Mononuclear cell (primary cell): ENCODE measurements at places on chromosomes 6 and 20. TPM values are rescaled to one million over a fixed set of nuclear protein-coding genes. Genes with fewer than 3 reads are reported as not detected.

The GSS gene
- total RNA-seq, result 17.2 TPM

The HLA-DOA gene
- 16.2 TPM for total RNA-seq

The METTL24 gene
- 0.10 TPM for total RNA-seq

The WFDC12 gene
- not detected for total RNA-seq

The HTR1E gene
- total RNA-seq, result not detected

The PNLDC1 gene
- total RNA-seq, result 0.10 TPM

The MUCL3 gene
- total RNA-seq, result not detected

The DLK2 gene
- total RNA-seq, result 0.31 TPM

The POM121L2 gene
- total RNA-seq, result not detected
